ENCODE measurements at places on chromosomes 7 and 10.

GRCh38 chr7:84492098-84493034 lies 297.8 kb upstream of the SEMA3A start:
- no peak for DNase-seq

- no peak for DNase-seq
Measured at GRCh38 chr7:155943251-155943899, 131.1 kb upstream of the SHH start.

- no peak for DNase-seq
Measured at GRCh38 chr7:75963381-75963995, 30.9 kb downstream of the TMEM120A start.

DNA sequence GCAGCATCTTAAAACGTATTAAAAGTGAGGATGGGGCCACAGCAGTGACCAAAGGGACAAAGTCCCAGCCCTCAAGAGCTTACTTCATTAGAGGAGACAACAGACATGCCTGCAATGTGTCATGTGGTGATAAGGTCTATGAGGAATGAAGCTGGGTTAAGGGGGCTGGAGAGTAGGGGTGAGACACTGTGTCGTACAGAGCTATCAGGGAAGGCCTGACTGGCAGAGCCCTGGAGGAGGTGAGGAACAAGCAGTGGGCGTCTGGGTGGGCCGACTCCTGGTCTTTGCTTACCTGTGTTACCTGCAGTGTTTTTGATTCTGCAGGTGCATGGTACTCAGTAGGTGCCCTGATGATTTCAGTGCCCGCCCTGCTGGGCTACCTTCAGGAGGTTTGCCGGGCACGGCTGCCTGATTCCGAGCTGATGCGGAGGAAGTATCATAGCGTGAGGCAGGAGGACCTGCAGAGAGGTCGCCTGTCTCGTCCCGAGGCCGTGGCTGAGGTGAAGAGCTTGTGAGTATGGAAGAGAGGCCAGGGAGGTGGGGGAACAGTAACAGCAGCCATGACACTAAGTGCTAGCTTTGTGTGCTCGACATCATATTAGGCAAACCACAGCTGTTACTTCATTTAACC lies 7.6 kb downstream of the ZFYVE27 start:
- DNase-seq = no peak

- DNase-seq = no peak
Measured at GRCh38 chr7:81623251-81623855, 146.5 kb downstream of the HGF start.

DNA sequence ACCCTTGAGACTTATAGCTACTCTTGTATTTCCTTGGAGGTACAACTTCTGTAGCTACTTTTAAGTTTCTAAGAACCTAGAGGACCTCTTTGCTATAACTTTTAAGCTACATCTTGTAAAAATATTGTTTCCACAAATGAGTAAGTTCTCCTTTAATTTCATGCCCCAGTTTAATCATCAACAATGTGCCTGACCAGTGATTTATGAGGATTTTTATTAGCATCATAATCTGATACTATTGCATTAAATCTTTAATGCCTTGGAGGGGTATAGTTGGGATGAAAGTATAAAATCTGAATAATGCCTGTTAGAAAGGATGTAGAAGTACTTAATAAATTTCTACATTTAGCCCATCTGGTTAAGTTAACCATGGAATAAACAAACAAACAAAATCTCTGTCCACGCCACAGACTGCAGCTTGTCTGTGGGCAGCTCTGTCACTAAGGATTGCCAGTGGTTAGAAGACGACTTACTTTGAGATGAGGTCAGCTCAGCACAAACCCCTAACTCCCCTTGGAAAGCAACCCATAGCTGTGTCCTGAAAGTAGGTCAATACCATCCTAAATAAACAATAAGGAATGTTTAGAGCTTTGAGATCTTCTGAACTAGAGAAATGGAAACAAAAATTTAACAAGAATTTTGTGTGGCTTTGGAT lies 18.3 kb downstream of the UBE2D1 start:
- no peak for DNase-seq

- no peak for DNase-seq
Measured at GRCh38 chr7:76282344-76283253, 19.9 kb upstream of the HSPB1 start.

DNA sequence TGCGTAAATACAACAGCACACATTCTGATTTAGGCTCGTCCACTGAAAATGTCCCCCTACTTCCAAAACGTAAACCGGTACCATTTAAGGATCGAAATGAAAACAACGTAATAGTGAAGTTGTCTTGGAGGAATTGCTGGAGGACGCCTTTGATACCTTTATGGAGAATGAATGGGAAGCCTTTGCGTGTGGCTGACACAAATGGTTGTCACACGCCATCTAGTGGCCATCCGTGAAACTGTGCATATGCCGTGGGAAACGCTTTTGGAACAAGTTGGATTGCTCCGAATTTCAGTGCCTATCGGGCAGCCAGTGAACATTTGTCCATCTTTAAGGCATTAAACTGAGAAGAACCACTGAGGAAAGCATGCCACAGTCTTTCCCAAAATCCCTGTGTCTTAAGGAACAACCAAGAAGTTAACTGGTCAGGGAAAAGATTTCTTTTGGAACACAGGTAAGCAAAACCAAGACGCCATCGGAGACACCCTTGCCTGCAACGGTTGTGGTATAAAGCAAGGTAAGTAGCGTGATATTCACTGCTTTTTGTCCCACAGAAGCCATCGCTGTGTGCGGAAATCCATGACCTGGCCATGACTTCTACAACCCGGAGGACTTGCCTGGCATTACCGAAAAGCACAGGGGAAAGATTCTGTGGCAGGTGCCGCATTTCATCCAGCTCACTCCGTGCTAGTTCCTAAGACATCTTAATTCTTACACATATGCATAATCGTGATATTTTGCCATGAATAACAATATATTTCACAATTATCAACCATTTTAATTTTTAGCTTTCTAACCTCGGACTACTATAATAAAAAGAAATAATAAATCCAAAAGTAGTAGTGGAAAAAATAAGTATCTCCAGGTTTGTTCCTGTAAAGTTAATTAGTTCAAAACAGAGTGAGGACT lies 100.6 kb downstream of the FAM204A start:
- DNase-seq = peak; percentile 45

DNA sequence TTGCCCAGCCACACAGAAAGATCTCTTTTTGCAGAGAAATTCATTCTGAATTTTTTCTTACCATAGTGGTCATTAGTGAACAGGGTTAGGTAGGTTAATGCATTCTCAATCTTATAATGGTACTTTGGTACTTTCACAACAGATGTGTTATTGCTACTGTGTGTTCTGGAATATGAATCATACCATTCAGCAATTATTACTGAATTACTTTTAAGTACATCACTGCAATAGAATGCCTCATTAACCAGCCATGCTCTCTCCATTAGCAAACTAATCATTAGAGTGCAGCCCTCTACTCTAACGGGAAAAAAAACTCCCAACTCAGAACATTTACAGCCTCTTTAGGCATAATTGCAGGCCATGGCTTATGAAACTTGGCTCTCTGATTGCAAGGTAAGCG lies 102.1 kb downstream of the DOCK4 start:
- DNase-seq = no peak

DNA sequence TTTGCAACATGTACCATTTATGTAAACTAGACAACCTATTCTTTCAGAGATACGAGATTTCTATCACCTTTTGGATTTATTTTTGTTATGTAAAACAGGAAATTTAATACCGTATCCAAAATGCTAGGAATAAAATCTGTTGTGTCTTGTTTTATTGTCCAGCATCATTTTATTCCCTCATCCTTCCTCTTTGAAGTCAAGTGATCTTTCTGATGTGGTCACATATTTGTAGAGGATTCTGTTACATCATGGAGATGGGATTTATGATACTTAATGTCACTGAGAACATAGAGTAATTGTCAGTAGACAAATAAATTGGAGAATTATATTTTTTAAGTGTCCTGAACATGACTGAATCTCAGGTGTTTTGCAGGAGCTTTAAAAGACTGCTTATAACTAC lies 64.7 kb downstream of the ZNF277 start:
- DNase-seq = no peak

- peak; percentile 59 for DNase-seq
Measured at GRCh38 chr10:13961097-13961496, 369.6 kb downstream of the FRMD4A start.

DNA sequence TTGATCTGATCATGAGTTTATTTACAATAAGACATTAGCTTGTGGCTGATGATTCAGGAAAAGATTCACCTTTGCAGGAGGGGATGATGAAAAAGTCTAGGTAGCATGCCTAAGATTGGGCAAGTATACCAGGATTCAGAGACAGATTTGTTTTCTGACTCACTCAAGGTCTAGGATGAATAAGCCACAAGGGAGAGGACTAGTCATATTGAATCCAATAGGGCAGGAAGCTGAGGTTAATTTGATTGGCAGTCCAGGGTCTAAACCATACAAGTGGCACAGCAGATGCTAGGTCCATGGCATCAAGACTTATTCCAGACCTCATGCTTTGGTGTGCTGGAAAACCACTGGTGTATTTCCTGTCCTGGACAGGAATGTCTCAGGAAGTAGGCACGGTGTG lies 1133.4 kb downstream of the XPNPEP1 start:
- DNase-seq = peak; percentile 40

DNA sequence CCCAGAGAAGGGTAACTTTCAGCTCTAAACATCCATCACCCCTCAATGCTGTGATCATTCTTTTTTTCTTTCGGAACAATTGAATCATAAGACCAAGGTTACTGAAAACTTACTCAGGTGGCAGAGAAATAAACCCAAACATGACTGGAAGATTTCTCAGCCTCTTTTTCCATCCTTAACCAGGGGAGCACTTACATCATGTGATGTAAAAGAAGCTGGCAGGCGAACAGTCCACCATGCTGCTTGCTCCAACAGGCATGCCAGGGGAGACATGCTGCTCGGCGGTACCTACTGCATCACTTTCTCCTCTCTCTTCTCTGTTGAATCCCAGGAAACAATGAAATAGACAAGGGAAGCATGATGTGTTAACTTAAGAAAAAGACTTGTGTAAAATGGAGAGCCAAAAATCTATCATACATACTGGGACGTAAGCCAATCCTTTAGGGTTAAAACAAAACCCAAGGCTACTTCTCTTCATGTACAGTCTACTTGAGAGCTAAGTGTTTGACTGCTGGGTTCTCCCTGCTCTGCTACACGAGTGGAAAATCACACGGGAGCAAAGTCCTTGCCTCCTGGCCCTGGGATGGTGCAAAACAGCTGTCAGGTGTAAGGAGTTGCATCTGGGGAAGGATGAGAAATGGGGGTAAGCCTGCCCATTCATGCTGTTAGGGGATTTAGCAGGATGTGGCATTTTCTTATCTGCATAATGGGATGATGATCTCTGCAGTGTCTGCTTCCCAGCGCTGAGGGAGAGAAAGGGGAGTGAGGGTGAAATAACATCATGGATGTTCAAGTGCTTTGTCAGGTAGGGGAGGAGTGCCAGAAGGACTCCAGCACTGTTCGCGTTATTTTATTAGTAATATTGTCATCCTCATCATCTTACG lies 64.3 kb upstream of the ZNF438 start:
- no peak for DNase-seq

Measured in epithelial cell of proximal tubule (primary cell).